ENCODE measurements at places on chromosomes 6 and 20.

DNA sequence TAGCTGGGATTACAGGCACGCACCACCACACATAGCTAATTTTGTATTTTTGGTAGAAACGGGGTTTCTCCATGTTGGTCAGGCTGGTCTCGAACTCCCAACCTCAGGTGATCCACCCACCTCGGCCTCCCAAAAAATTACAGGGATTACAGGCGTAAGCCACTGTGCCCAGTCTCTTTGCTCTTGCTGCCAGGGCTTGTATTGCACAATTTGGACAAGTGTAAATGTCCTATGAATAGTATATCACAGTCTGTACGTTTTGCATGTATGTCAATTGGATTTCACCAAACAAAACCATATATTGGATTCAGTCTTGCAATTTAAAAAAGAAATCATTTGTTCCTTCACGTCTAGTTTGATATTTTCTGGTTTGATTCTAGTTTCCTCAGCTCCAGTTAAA is 2.1 kb upstream of the DOK5 start:
- no peak for DNase-seq

- no peak for DNase-seq
Observed at GRCh38 chr6:42369568-42369967, 82.2 kb downstream of the TRERF1 start.

GRCh38 chr6:147161974-147162495 is 42.2 kb upstream of the STXBP5 start:
- no peak for DNase-seq

- DNase-seq: no peak
Observed at GRCh38 chr6:83976037-83976755, 57.4 kb upstream of the MRAP2 start.

GRCh38 chr6:119887666-119888065 is 538.1 kb upstream of the MAN1A1 start:
- no peak for DNase-seq

DNA sequence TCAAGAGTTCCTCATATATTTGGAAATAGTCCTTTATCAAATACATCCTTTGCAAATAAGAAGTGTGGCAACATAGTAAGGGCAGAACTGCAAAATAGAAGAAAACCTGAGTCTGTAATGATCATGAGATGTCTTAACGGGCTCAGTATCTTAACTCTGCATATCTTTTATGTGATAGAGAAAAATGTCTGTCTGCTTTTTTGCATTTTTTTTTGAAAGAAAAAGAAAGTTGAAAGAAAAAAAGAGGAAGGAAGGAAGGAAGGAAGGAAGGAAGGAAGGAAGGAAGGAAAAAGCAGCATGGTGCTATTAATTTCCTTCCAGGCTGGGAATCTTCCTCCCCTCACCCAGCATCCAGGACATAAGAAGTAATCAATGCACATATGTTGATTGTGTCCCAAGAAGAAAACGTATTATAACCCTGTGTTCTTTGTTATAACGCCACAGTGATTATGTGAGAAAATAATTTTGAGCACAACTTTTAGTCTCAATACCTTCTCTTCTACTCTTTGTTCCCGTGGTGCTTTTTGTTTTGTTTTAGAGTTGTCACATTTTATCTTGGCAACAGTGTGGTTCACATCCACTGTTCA is 58.7 kb upstream of the PCSK2 start:
- DNase-seq: no peak

GRCh38 chr20:41078329-41078728 is 49.7 kb downstream of the TOP1 start:
- DNase-seq: no peak

GRCh38 chr6:54132587-54132986 is 21.3 kb downstream of the MLIP start:
- no peak for DNase-seq

- no peak for DNase-seq
Observed at GRCh38 chr6:36633915-36634314, 39.8 kb downstream of the SRSF3 start.

DNA sequence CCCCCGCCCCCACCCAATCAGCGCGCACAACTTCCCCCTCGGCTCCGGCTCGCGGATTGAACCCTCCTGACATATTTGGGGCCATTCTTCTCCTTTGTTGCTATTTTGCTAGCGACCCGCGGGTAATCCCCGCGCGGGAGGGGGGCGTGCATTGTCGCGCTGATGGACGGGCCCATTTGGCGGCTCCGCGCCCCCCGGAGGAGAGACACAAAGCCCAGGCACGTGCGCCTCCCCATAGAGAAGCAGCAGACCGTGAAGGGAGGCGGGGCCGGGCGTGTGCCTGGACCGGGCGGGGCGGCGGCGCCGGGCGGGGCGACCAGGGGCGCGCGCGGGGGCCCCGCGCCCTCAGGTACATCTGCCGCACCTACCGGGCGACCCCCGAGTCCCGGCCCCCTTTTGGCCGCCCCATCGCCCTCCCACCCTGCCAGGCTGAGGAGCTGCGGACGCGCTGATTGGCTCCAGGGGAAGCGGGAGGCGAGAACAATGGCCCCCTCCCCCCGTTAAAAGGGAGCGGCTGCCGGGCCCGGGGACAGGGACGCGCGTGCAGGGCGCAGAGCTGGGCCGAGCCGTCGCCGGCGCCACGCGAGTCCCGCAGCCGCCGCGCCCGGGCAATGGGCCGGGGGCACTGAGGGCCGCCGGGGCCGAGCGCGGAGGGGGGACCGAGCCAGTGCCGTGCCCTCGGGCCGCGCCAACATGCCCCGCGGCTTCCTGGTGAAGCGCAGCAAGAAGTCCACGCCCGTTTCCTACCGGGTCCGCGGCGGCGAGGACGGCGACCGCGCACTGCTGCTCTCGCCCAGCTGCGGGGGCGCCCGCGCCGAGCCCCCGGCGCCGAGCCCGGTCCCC is at the start of gene INSM1:
Gene INSM1 (plus strand): TSS at position 530 of the 843 bp plus-strand sequence. CDS start 164 bp downstream, at position 694.
- no peak for DNase-seq

DNA sequence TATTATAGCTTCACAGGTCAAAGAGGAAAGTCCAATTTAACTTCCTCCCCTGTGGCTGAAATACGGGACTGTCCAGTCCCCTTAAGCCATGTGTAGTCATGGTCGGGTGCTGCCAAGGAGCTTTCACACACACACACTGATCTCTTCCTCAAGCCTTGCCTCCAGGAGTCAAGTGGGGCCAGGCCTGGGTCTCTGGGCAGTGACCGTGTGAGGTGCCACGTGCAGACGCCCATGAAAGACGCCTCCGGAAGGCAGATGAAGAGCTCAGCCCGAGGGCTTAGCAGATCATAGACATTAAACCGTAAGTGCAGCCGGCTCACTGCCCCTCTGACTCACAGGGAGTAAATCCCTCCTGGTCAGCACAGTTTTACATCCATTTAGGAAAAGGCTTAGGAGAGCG is 4.2 kb downstream of the GABRR2 start:
- DNase-seq: no peak

- no peak for DNase-seq
Observed at GRCh38 chr20:22909436-22909835, 125.7 kb upstream of the SSTR4 start.

DNA sequence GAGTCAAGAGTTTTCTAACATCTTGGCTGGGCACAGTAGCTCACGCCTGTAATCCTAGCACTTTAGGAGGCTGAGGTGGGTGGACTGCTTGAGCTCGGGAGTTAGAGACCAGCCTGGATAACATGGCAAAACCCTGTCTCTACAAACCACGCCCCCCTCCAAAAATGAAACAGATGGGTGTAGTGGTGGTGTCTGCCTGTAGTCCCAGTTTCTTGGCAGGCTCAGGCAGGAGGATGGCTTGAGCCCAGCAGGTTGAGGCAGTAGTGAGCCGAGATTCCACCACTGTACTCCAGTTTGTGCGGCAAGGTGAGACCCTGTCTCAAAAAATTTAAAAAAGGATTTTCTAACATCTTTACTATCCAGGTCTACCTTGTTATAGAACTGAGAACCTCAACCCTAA is 22.0 kb downstream of the FAM8A1 start:
- DNase-seq: no peak

- no peak for DNase-seq
Observed at GRCh38 chr6:156575361-156575760, 201.8 kb upstream of the ARID1B start.

- no peak for DNase-seq
Observed at GRCh38 chr20:50957276-50957675, 1.1 kb downstream of the DPM1 start.

- no peak for DNase-seq
Observed at GRCh38 chr6:150391890-150392289, 23.1 kb downstream of the IYD start.

Data from GM18507 (cell line).